Activated CD4-positive, alpha-beta memory T cell treated with anti-CD3 and anti-CD28 coated beads for 36 hours (primary cell): ENCODE measurements at places on chromosomes 2 and 18.
A peak's percentile ranks its signal among the peaks of the same experiment; 100 is the strongest.

GRCh38 chr18:13558790-13559189, 167.6 kb downstream of the FAM210A start:
- no peak for DNase-seq

- DNase-seq = no peak
Measured at GRCh38 chr18:30806823-30807222, 235.7 kb downstream of the DSC3 start.

- DNase-seq = peak; percentile 84
Measured at GRCh38 chr2:231482806-231483391, 18.6 kb upstream of the NCL start.

GRCh38 chr2:203909261-203909967, 27.1 kb upstream of the ICOS start:
- peak; percentile 42 for DNase-seq

DNA sequence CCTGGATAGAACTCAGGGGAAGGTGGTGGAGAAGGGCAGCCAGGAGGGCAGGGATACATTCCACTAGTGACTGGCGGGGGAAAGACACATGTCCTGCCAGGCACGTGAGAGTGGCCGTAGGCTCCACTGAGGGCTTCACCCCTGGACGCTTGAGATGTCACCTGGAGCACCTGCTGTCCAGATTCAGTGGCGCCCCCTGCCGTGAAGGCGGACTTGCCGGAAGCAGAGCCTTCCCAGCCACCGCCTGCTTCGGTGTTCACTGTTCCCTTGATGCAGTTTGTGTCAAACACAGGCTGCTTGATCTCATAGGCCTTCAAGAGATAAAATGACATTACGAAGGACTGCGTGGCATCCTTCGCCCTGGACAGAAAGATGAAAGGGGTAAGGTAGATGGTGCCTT, 335.3 kb downstream of the ZNF521 start:
- no peak for DNase-seq

- no peak for DNase-seq
Measured at GRCh38 chr2:44429034-44429433, 67.3 kb downstream of the CAMKMT start.

GRCh38 chr2:69993708-69994107, 32.3 kb upstream of the ASPRV1 start:
- no peak for DNase-seq
